Left renal pelvis (tissue), 4 donors: ENCODE measurements at places on chromosomes 5 and 9.
A peak's percentile ranks its signal among the peaks of the same experiment; 100 is the strongest.

GRCh38 chr5:176611435-176611834 lies 1.5 kb upstream of the GPRIN1 start:
- DNase-seq = peak; percentile 72

- no peak for DNase-seq
These were observed 166.4 kb downstream of the PIK3R1 start for GRCh38 chr5:68381909-68382308.

GRCh38 chr9:119793218-119793617 lies 424.0 kb upstream of the BRINP1 start:
- DNase-seq = no peak

- no peak for DNase-seq
These were observed 141.2 kb upstream of the ASTN2 start for GRCh38 chr9:117555964-117556629.

- DNase-seq = no peak
These were observed 19.6 kb downstream of the ADAMTSL1 start for GRCh38 chr9:18493451-18493993.

GRCh38 chr5:132268769-132269551 lies 11.5 kb downstream of the PDLIM4 start:
- DNase-seq = no peak

- peak; percentile 6 for DNase-seq
These were observed 197.8 kb downstream of the PCSK1 start for GRCh38 chr5:96235008-96235910.

DNA sequence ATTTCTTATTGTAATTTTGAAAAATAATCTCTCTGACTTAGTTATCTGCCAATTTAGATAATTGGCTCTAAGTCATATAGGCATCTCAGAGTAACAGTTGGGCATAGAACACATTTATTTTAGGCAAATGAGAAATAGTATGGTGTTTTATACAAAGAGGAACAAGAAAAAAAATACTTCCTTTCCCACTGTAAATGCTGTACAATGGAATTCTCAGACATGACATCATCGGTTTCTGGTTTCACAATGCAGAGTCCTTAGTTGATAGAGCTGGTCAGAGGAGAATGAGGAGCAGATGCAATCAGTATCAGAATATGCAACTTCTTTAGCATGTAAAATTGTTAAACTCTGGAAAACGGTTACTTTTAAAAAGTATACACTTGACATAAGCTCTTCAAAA lies 49.4 kb downstream of the PLK2 start:
- no peak for DNase-seq

DNA sequence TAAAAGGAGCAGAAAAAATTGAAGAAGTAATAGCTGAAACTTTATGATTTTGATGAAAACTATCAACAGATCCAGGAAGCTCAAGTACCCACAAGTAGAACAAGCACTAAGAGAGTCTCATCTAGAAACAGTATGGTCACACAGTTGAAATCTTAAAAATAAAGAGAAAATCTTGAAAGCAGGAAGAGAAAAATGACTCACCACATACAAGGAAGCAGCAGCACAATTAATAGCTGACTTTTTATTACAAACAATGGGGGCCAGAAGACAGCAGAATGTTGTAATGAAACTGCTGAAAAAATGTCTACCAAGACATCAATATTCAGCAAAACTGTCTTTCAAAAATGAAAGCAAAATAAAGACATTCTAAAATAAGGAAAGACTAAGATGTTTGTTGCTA lies 1108.3 kb upstream of the DMAC1 start:
- DNase-seq = no peak
